ENCODE measurements at places on chromosomes 6 and 20.

- DNase-seq = peak; percentile 74
Measured at GRCh38 chr6:138517635-138518034, 18.3 kb upstream of the NHSL1 start.

- no peak for DNase-seq
Measured at GRCh38 chr20:13424174-13424833, 203.2 kb downstream of the ISM1 start.

DNA sequence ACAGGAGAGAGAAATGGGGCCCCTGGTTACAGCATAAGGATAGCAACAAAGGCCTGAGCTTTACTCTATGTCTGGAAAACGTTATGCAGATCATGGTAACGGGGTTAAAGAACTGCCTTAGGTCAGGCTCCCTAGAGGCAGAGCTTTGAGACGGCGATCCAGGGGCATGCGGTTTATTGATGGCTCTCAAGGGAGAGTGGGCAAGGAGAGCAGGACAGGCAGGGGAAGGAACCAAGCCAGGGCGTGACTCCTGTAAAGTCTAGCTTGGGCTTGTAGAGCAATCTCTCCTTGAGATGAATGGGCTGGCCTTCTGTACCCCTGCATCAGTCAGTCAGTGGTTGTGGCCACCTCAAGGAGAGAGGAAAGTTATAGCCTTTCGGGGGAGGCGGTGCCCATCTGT is 12.5 kb upstream of the FERMT1 start:
- DNase-seq = no peak

- no peak for DNase-seq
Measured at GRCh38 chr6:167846997-167847606, 20.4 kb downstream of the AFDN start.

DNA sequence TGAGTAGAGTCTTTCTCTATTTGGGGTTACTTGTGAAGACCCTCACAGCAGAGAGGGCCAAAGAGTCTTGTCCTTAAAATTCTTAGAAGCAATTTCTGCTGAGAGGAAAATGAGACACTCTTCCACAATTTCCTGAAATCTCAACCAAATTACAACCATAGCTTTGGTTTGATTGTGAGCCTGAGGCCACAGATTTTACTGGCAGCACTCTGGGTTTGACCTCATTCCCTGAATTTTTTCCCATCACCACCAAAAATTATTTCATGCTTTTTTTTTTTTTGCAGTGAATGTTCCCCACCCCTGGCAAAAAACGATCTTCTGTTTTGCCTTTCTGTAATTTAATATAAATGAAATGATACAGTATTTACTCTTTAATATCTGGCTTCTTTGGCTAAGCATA is 125.5 kb downstream of the THEMIS start:
- no peak for DNase-seq

GRCh38 chr6:475314-475713 is 83.8 kb downstream of the IRF4 start:
- DNase-seq = no peak

- DNase-seq = no peak
Measured at GRCh38 chr6:145534989-145535388, 200.3 kb downstream of the EPM2A start.

Data from activated naive CD4-positive, alpha-beta T cell treated with anti-CD3 and anti-CD28 coated beads, Interleukin-2, amount 10 ng/mL, durations not matched to agents 7 days and 5 days (primary cell).